ENCODE measurements at places on chromosomes 16 and 17.

- DNase-seq, result no peak
These were observed 150.9 kb downstream of the HS3ST3B1 start for GRCh38 chr17:14451729-14452191.

- no peak for DNase-seq
These were observed 50.6 kb upstream of the TANGO6 start for GRCh38 chr16:68792465-68793324.

GRCh38 chr16:67086822-67087221, 22.9 kb upstream of the PHAF1 start:
- DNase-seq, result no peak

GRCh38 chr17:28338056-28338768, 2.7 kb downstream of the TNFAIP1 start:
- DNase-seq, result no peak

DNA sequence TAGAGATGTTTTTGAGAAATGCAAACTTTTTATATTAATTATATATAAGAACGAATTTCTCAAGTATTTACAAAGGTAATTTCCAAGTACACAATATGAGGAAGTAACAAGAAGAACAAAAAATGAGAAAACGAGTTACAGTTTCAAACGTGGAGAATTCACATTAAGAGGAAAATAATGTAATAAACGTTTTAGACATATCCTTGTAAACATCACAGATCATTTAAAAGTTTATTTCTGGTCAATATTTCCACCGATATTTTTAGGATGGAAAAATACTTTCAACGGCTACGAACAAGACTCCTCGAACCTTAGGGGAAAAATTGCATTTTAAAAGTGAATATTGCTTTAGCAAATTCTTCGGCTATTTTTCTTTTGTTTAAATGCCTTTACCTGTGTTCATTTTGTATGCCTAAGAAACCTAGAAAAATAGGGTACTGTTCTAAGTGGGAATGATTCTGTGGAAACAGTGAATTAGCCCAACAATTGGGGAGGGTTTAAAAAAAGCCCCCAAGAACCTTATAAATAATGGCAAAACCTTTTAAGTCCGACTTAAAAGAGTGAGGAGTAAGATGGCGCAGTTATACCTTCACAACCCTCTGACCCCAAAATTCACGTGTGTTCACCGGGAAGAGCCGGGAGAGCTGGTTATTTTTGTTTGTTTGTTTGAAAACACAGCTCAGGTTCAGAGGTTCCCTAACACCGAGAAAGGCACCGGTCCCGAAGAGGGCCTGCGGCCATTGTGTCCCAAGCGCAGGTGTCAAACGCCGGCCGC, 3.3 kb downstream of the HNF1B start:
- no peak for DNase-seq

DNA sequence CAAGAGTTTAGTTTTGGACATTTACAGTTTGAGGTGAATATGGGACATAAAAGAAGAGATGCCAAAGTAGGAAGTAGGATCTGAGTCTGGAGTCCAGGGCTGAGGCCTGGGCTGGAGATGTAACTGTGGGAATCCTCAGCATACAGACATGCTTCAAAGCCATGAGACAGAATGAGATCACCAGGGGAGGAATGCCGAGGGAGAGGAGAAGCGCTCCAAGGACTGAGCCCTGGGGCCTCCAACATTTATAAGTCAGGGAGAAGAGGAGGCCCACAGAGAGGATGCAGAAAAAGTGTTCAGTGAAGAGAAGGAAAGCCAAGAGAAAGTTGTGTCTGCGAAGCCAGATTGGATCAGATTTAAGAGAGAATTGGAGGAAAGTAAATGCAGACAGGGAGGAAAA, 277.5 kb upstream of the MYOCD start:
- no peak for DNase-seq

DNA sequence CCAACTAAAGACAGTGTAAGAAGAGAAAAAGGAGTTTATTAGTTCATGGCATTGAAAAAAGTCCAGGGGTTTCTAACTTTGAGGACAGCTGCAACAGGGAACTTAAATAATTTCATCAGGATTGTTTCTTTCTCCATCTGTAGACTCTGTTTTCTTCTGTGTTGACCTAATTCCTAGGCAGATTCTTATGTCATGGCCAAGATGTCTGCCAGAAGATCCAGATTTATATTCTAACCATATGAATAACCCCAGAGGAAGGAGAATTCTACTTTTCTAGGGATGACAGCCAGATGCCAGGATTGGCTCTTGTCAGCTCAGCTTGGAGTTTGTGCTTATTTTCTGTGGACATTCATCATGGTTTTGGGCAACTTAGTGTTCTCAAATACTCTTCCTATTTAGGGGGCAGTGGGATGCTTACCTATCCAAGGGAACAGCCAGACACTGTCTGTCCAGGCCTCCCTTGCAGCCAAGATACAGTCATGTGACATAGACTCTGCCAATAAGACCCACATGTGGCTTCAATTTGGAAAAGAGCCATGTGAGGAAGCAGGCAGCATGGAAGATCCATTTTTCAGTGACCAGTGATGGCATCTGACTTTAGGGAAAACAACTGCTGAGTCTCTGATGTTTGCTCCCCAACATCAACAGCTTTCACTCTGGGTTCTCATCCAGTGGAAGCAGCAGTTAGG, 18.2 kb downstream of the PCTP start:
- no peak for DNase-seq

DNA sequence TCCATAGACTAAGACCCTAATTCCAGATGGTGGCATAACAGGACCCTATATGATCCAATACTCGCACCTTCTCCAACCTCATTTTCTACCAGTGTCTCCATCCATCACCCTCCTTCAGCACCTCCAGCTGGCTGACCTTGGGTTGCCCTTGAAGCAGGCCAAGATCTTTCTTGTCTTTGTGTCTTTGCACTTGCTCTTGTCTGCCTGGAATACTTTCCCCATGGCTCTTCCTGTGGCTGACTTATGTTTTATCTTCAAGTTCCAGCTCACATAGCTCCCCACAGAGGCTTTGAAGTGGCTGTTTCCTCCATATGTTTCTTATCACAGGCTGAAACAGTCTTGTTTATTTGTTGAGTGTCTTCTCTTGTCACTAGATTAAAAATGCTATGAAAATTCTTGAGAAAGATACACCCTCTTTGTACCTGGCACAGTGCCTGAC, 29.6 kb upstream of the MMD start:
- no peak for DNase-seq

Measured in stimulated activated CD8-positive, alpha-beta memory T cell treated with anti-CD3 and anti-CD28 coated beads, Interleukin-15, amount 100 ng/mL, for 4 hours (primary cell).